ENCODE measurements at places on chromosomes 5 and 9. TPM values are rescaled to one million over a fixed set of nuclear protein-coding genes. Genes with fewer than 3 reads are reported as not detected.

UBTD2 gene
- 11.4 TPM for total RNA-seq

ALDOB gene
- total RNA-seq, result 0.71 TPM

LRRC26 gene
- total RNA-seq, result not detected

CDKN2B-AS1 gene
- total RNA-seq, result not detected

IFNA21 gene
- total RNA-seq, result not detected

CHSY3 gene
- total RNA-seq, result 2.3 TPM

PAX5 gene
- not detected for total RNA-seq

LURAP1L gene
- total RNA-seq, result 2.3 TPM

CEL gene
- total RNA-seq, result 2.9 TPM

IFNA2 gene
- not detected for total RNA-seq

FOXD1 gene
- total RNA-seq, result not detected

LRRC19 gene
- not detected for total RNA-seq

TAF1L gene
- total RNA-seq, result not detected

WDR38 gene
- total RNA-seq, result not detected

FAXDC2 gene
- 12.7 TPM for total RNA-seq
